Naive thymus-derived CD8-positive, alpha-beta T cell (primary cell): ENCODE measurements at places on chromosomes 11 and 22. TPM values are rescaled to one million over a fixed set of nuclear protein-coding genes. Genes with fewer than 3 reads are reported as not detected.

- no peak for DNase-seq
Measured at GRCh38 chr22:26658161-26658560, 773 bp downstream of the MIAT start.

DNA sequence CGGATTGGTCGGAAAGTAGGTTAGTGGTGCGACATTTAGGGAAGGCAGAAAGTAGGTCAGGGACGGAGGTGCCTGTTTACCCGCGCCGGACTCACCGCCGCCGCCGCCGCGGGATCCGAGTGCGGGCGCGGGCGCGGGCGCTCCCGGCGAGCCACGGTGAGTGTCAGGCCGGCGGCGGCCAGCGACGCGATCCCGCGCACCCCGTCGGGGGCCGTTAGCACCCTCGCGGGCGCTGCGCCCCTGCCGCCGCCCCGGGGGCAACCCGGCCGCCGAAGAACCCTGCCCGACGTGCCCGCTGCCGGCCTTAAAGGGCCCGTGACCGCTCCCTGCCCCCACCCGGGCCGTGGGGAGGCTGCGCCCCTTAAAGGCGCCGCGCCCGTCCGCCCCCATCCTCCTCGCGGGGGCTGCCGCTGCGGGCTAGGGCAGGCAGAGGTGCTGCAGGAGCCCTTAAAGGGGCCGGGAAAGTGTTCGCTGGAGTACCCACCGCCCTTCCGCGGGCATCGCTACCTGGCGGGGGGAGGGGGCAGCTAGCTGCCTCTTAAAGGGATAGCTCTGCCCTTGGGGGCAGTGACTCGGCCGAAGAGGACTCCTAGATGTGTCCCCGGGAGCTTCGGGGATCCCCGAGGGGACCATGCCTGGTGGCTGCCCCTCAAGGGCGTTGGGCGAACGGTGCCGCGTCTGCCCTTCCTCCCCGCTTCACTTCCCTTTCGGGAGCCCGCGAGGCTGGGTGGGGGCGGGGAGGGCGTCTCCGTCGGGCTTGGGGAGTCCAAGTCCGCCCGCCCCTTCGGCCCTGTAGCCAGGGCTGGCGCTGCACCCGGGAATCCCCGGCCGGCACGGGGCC, at the start of gene BMAL1:
BMAL1 (plus strand) TSS at position 23 of the 841 bp plus-strand sequence. CDS start 76,519 bp downstream, outside the sequence.
- peak; percentile 70 for DNase-seq

- DNase-seq, result no peak
Measured at GRCh38 chr22:20491346-20491745, 4.2 kb downstream of the KLHL22 start.

DNA sequence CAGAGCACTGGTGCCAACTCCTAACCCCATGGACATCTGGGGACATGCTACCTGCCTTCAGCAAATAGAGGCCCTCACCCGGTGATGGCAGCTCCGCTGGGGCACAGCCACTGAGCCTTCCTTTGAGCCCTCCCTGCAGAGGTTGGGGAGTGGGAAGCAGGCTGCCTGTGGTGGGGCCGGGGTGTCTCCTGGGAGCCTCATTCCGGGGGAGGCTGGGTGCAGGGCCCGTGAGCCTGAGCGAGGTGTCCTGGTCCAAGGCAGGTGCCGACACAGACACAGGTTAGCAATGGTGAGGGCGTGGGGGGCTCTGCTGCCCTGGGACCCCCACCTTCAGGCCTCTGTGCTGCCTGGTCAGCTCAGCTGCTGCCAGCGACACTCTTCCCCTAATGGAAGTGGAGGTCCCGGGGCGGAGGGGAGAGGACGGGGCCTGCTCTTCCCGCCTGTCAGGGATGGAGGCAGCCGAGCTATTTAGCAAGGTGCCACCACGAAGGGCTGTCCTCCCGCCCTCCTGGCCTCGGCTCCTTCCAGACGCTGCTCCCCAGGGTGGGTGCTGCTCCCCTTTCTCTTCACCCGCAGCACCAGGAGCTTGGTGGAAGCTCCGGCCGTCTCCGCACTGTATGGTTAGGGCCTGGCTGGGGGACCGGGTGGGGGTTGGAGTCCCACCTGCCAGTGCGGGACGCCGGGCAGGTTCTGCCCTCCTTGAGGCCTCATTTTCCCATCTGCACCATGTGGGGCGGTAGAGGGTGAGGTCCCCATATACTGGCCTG, 11.2 kb downstream of the TSPAN4 start:
- no peak for DNase-seq

- DNase-seq, result no peak
Measured at GRCh38 chr22:31952472-31952871, 8.1 kb downstream of the YWHAH start.

DNA sequence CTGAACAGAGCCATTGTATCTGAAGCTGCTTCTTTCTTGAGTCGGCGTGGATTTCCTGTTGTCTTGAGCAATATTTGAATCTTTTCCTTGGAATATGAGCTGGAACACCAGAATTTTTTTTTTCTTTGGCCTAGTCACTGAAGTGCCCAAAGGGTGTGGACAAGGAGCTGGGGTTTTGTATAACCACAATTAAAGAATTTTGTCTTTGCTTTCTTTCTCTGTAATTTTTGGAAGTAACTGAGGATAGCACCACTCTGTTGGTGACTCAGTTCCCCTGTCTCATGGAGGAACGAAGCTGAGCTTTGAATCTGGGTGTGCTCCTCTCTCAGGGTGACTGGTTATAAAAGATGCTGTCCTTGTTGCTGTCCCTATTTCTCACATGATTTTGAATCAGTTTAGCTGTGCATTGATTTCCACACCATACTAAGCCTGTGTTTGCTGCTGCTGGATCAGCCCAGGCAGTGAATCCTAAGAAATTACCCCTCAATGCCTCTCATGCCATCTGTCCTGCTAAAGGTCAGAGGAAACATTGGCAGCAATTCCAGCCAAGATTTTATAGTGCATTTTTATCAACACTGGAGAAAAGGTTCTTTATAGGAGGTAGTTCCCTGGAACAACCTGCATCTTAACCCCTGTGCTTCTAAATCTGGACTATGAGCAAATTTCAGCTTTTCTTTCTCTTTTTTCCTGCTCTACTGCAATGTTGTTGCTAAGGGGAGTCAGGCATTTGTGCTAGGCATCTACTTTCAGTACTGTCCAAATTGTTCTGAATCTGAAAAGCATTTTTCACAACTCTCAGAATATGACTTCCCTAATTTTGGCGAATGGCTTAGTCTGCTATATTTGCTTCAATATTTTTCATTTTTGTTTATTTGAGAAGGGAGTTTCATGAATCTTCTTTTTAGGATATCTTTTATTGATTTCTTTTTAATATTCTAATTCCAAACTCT, 540.8 kb downstream of the SOX6 start:
- no peak for DNase-seq

DNA sequence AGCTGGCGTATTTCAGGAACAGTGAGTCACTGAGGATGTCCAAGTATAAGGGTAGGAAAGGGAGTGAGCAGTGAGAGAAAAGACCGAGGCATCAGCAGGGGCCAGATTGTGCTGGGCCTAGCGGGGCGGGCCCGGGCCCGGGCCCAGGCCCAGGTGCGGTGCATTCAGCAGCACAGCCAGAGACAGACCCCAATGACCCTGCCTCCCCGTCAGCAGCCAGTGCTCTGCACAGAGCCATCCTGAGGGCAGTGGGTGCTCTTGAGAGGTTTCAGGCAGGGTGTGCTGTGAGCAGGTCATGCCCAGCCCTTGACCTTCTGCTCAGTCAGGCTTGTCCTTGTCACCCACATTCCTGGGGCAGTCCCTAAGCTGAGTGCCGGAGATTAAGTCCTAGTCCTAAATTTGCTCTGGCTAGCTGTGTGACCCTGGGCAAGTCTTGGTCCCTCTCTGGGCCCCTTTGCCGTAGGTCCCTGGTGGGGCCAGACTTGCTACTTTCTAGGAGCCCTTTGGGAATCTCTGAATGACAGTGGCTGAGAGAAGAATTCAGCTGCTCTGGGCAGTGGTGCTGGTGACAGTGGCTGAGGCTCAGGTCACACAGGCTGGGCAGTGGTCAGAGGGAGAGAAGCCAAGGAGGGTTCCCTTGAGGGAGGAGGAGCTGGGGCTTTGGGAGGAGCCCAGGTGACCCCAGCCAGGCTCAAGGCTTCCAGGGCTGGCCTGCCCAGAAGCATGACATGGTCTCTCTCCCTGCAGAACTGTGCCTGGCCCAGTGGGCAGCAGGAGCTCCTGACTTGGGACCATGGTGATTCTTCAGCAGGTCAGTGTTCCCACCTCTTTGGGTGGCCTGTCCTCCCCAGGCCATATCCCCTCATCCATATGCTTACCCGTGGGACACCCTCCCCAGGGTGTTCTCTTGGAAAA, 2.1 kb downstream of the MYO7A start:
- no peak for DNase-seq

GRCh38 chr11:128666397-128666796, 27.5 kb upstream of the FLI1 start:
- no peak for DNase-seq

DNA sequence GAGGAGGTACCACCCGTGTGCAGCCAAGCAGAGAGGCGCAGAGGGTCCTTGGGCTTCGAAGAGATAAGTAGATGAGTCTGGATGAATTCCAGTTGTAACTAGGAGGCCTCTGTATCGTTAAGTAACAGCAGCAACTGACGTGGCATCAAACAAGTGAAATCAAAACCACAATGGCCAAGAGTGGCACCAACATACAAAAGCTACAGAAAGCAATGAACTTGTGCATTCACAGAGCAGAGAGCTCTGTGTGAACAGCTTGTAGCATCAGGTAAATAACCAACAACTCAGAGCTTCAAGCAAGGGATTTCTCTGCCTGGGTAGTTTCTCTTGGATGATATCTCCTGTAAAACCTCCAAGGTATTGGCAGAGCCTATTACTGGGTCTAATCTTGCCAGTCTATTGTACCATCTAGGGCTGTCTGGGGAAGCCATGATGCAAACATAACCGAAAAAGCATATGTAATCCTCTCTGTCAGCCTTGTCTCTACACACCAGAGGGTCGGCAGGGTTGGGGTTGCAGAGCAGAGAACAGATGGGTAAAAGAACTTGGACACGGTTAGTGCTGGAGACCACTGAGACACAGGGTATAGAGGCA, 83.1 kb upstream of the USP47 start:
- no peak for DNase-seq

GRCh38 chr11:78635814-78636506, 61.3 kb upstream of the NARS2 start:
- no peak for DNase-seq

Gene PANX3
- total RNA-seq, result not detected

Gene OR56A1
- not detected for total RNA-seq

Gene CARNS1
- 18.5 TPM for total RNA-seq

Gene TMEM191C
- 5.4 TPM for total RNA-seq

Gene LMF2
- total RNA-seq, result 120 TPM

Gene ACTN3
- total RNA-seq, result not detected

Gene CBLIF
- not detected for total RNA-seq

Gene CTSC
- total RNA-seq, result 41.5 TPM
